CD8-positive, alpha-beta memory T cell (primary cell): ENCODE measurements at places on chromosomes 11 and 22.

- no peak for DNase-seq
Observed at GRCh38 chr11:111635706-111636045, 33.4 kb downstream of the SIK2 start.

GRCh38 chr11:122749005-122749687 is 89.2 kb upstream of the CRTAM start:
- DNase-seq, result no peak

DNA sequence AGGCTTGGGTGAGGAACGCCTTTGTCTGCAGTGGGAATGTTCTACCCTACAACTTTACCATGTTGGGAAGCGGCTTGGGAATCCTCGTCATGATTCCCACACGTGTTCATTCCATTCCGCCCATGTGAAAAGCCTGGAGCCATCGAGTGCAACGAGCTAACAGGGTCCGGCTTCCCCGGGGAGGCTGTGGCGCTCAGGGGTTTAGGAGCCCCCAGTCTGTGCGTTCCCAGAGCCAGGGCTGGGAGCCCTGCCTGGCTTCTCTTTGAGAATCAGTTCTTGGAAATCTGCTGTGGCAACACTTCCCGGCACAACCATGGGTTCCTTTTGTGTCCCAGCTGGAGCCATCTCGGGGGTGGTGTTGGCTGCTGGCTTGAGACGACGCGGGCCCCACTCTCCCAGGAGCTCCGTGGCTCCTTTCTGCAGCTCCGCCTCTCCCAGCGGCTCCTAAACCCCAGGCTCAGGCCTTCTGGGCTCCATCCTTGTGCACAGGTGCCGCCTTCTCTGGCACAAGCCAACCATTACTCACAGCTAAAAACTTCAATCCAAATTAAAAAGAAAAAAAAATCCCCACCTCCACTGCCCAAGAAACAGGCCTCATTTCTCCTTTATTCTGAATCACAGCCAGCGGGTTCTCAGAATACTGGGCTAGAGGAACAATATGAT is 18.7 kb upstream of the PPFIA1 start:
- DNase-seq, result no peak

DNA sequence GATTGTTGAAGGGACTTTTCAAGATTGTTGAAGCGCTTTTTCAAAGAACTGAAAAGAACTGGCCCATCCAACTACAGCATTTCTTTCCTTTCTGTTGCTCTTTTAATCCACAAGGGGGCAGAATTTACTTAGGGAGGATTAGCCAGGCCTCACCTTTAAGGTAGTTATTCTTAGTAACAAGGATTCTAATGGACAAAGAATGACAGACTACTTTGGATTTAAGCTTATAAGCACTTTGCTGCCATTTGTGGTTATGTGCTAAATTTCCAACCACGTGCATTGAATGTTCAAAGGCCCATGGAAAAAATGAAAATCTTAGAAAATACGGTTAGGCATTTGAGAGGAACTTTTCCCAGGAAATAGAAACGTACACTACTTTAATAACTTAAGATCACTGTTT is 49.5 kb upstream of the HSPA8 start:
- peak; percentile 39 for DNase-seq

DNA sequence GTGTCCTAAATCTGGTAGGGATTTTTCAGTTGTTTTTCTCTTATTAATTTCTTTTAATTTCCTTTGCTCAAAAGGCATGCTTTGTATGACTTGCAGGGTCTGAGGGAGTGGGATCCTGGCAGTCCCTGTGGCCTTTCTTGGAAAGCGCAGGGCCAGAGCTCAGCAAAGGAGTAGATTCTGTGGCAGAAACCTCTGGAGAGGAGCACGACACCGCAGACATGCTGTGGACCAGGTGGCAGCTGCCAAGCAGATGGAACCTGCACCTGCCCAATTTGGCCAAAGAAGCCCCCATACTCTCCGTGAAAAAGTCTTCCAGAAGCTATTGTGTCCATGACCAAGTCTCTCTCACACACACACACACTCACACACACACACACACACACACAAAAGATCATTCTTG is 78.9 kb upstream of the FGF3 start:
- no peak for DNase-seq

DNA sequence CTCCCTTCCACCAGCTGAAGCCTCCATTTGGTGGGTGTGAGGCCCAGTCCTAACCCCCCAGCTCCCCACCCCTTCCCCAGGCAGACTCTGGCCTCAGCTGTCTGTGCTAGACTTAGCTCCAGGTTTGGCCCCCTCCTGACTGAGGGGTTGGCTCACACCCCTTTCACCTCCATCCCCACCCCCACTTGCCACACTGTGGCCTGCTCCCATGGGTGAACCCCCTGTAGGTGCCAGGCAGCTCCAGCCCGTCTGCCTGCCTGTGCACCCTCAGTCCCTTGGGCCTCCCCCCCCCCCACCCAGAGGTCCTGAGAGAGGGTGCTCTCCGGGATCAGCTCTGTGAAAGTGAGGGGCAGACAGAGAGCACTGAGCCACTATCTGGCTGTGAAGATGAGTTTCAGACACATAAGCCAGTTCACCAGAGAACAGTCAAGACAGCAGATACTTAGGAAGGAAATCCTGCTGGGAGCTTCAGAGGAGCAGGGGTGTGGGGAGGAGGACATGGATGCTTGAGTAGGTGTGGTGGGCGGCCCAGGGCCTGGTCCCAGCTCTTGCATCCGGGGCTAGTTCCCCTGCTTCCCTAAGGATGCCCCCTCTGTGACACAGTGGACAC is 36.2 kb downstream of the PPM1F start:
- no peak for DNase-seq

DNA sequence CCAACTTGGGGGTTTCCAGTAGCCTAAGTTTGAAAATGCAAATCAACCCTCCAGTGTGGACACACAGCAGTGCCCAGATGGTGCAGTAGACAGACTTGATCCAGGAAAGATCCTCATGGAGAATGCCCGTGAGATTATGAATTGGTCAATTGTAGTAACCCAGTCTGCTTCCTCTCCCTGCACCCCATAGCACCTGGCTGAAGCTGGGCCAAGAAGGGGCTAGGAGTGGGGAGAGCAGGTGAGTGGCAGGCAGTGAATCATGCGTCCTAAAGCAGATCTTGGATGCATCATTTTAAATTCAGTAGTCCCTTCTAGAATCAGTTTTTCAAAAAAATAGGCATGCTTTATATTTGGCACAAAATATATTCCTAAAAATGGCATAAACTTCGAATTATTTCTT is 52.2 kb downstream of the CYB5R2 start:
- no peak for DNase-seq

- DNase-seq, result peak; percentile 3
Observed at GRCh38 chr11:124195189-124195734, 12.1 kb downstream of the OR10D3 start.
